ENCODE measurements at places on chromosomes 5 and 9.

- no peak for DNase-seq
Observed at GRCh38 chr5:44943647-44944046, 134.9 kb downstream of the MRPS30 start.

- no peak for DNase-seq
Observed at GRCh38 chr5:135694012-135694411, 115.2 kb upstream of the CXCL14 start.

DNA sequence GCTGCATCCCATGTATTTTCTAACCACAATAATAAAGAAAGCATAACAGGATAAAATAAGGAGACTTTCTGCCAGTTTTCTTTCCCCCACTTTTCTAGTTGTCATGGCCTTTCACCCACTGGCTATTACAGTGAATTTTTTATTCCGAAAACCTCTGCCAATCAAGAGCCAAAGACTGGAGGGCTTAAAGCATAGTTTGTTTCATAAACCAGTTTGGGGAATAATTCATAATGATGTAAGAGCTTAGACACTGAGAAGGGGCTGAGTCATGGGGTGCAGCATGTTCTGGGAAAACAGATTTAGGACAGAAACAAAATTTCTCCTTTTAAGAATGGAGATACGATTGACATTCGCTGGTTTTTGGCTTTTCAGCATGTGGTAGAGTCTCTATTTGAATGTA lies 4.4 kb upstream of the GLIPR2 start:
- DNase-seq, result no peak

GRCh38 chr9:72443855-72444254 lies 77.6 kb upstream of the TMC1 start:
- DNase-seq, result no peak

DNA sequence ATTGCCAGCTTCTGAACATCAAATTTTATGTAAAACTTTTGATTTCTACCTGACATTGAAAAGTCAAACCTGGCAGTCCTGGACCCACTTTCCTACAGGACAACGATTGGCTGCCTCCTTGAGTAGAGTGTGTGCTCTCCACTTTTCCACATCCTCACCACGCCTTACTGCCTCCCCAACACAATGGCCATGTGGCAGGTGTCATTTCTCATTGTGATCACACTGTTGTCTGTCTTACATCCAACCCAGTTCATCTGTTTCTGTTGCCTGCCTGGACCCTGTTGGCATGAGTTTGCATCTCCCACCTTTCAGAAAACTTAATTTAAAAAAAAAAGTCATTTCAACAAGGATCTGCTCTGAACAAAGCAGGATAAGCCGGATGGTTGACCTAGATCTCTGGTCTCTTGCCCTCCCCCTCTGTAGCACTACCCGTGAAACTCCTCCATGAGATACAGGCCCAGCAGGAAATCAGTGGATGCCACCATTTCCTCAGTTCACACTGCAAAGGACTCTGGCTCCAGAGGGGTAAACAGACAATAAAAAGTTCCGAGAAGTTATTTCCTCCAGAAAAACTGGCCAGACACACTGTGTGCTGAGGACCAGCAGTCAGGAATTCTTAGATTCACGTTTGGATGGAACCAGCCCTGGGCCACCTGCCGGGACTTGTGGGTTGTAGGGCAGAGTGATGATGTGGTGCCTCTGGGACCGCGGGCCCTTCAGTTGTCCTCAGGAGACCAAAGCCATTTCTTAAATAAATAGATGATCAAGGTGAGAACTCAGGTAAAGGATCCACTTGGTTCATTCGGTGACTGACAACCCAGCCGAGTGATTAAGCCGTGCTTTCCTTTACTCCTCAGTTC lies 48.6 kb downstream of the AMBP start:
- no peak for DNase-seq

- DNase-seq, result no peak
Observed at GRCh38 chr9:5608298-5609225, 20.3 kb upstream of the RIC1 start.

DNA sequence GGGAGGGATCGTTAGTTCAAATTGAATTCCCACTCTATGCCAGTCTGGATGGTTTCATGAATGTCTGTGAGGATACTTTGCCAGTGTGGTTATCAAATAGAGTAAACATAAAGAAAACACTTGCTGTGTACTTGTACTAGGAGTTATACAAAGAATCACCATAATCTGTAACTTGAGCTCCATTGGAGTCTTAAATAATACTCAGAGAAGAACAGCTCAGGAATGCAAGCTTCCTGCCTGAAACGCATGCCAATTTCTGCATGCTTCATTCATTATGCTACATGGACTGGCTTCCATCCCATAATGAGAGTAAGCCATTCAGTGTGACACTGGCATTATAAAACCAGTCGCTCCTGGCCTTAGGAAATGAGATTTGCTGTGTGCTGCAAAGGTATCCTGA lies 351.4 kb downstream of the SEMA5A start:
- DNase-seq, result no peak

Data from activated T-cell treated with anti-CD3 and anti-CD28 coated beads, Interleukin-2, amount 50 U/mL, for 4 hours (primary cell).